CD4-positive, alpha-beta T cell treated with Interferon alpha-2 for 1 hour (primary cell): ENCODE measurements at places on chromosomes 5 and 9.

DNA sequence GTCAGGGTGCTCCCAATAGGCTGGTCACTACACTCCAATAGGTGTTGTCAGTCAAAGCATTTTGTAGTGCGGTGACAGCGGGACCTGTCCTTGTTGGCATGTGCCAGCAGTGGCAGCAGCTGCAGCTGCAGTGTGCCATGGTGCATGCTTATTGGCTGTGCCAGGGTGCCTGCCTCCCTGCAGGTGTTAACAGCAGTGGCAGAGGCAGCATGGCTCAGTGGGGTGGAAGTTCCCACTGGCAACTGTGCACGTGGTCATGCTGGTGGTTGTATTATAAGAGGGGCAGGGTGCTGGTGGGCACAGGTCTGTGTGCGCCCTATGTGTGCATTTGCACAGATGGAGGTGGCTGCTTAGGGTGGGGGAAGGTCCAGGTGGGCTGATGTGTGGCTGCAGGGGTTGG, 133.7 kb upstream of the EDIL3 start:
- no peak for DNase-seq

GRCh38 chr9:87236546-87236945, 261.1 kb upstream of the DAPK1 start:
- no peak for DNase-seq

DNA sequence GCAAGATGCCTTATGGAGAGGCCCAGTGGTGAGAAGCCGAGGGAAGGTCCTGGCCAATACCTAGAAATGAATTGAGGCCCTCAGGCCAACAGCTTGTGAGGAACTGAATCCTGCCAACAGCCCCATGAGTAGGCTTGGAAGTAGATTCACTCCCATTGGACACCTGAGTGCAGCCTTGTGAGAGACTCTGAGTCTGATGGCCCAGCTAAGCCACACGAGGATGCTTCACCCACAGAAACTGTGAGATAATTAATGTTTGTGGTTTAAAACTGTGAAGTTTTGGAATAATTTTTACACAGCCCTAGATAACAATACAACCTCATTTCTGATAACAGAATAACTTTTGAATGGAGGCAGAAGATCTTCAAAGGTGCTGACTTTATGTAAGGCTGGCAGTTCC, 65.9 kb upstream of the DAP start:
- DNase-seq = no peak

DNA sequence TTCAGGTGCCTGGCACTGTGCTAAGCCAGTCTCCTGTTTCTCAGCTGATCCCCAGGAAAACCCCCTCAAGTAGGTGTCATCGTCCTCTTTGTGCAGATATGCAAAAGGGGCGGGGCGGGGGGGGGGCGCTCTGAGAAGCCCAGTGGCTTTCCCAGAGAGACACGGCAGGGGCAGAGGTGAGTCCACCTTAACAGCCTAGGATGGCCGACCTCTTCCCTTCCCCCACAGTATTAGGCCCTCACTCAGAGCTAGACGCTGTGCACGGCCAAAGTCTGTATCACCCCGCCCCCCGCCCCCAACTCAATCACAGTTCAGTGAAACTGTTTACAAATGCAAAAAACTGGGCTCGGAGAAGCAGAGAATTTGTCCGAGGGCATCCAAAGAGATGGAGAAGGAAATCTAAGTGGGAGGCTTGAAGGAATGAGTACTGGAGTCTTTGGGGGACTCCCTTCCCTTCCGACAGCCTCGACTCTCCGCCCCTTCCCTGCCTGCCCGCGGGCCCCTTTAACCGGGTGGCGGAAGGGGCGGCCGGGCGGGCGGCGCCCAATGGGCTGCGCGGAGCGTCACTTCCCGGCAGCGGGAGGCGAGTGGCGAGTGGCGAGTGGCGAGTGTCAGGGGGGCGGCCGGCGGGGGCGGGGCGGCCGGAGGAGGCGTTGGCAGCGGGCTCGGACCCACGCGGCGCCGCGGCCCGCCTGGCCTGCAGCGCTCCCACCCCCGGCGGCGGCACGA, at the start of gene ERGIC1:
Gene ERGIC1, plus strand, starts transcription at position 566 of the 729 bp plus-strand sequence. Its CDS starts 163 bp downstream, at position 729.
- DNase-seq = peak; percentile 84

- no peak for DNase-seq
Observed at GRCh38 chr9:81598811-81599210, 90.5 kb downstream of the TLE1 start.

- DNase-seq = no peak
Observed at GRCh38 chr5:94268226-94268625, 350.2 kb downstream of the KIAA0825 start.

GRCh38 chr5:9347541-9348295, 198.2 kb downstream of the SEMA5A start:
- no peak for DNase-seq

- DNase-seq = no peak
Observed at GRCh38 chr9:111992523-111992922, 95.9 kb downstream of the UGCG start.

DNA sequence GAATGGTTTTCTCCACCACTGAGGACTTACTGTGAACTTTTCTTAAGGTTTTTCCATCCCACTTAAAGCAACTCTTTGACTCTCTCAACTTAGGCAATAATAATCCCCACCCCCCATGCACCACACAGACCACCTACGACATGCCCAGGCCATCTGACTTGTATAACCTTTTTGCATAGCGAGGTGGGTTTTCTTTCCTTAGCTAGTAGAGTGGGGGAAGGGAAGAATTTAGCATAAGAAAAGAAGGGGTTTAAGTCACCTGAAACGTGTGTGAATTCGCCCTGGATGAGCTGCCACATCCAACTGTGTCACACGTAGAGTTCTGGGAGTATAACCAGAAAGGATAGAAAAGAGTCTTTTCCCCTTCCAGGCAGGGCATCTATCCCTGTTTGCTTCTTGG, 262.7 kb downstream of the YTHDC2 start:
- no peak for DNase-seq

DNA sequence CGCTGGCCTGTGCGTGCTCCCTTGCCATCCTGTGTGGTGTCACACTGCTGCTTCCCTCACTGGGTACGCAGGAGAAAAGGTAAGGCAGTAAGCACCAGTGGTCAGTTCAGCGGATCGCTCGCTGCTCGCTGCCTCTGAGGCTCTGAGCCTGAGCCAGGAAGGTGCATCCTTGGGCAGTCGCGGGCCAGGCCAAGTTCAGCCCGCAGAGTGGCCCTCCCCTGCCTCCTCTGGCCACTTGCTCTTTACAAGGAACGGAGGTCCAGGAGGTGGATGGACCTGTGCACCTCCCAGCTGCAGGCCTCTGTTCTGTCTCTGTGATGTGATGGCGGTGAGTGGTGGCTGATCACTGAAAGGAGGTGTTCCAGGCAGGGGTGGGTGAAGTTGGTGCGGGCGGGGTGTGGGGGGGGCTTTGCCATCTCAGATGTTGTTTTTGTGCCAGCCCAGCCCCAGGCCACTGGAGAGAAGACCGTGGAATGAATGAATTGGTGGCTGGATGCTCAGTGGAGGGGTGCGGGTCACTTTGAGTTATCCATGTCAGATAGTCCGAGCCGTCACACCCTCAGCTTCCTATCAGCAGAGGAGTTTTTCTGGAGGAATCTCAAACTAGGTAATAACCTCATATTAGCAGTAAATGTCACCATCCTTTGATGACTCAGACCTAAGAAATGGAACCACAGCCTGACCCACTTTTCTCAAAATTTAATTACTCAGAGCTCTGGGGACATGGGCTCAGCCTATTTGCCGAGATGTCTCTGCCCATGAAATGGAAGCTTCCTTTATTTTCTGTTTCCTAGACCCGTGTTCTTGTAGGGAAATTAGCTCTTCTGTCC, 7.3 kb downstream of the COL5A1 start:
- DNase-seq = peak; percentile 5

DNA sequence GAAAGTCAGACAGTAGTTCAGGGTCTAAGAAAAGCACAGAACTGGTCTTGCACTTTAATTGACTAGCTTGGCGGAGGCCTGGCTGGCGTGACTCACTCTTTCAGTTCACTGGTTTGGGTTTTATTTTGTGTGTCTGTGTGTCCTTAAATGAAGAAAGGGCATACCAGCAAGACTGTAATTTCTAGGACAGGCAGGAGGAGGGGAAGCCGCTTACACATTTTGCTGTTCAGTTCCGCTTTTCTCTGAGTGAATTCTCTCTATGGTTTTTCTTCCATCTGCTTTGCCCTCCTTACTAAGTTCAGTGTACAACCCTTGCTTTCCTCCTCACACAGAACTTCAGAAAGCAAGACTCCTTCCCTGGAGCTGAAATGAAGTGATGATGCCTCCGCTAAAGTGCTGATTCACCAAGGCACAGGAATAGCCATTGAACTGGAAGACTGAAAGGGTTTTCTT, 150.8 kb downstream of the MEF2C start:
- peak; percentile 26 for DNase-seq

DNA sequence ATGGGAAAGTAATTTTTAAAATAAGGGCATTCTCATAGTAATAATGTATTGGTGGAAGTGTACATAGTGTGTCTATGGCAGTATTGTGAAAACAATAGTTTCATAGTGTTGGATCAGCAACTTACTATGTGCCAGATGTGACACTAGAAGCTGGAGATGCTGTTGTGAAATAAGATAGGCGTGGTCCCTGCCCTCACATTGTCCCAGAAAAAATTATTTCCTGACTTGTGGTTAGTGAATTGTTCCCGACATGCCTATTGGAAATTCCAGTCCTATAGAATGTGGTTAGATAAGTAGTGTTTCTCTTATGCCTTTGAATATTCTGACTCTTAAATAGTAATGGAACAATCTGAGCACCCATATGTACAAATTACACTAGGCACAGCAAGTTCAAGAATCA, 55.3 kb upstream of the MTAP start:
- no peak for DNase-seq

DNA sequence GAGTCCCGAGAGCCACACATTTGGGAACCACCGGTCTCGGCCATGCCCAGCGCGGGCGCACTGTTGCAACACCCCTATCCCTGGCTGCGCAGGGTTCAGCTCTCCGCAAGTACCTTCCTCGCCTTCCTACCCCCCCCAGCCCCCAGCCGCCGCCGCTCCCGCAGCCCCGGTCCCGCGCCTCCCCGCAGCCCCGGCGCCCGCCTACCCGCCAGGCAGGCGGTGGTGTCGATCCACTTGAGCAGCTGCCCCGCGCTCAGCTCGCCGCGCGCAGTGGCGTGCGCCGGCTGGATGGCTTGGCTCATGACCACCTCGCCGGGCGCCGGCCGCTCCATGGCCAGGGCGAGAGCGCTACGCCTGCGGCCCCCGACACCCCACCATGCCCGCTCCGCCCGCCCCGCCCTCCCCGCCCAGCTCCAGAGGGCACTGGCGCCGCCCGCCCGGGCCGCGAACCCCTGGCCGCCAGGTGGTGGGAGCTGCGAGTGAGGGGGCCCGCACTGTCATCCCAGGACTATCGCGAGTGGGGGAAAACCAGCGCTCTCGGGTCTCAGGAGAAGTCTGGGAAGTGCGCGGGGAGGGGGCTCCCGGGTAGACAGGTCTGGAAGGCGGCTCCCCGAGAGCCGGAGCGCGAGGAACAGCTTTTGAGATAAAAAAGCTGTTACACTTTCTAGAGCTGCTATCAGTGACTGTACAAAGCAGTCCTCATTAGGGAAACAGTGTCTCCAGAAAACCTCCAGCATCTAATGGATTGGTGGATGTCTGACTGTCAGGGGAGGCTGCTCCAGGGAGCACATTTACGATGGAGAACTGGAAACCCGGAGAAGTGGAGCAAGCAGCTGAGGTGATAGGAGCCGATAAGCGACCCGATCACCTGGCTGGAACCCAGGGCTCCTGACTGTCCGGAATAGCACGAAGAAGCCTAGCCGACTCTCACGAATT, at the start of gene ACOT12:
Gene ACOT12, minus strand, starts transcription at position 352 of the 936 bp plus-strand sequence. Its CDS starts 20 bp downstream, at position 332.
- DNase-seq = no peak

GRCh38 chr5:154095904-154096303, 57.1 kb downstream of the MFAP3 start:
- DNase-seq = no peak

GRCh38 chr9:224582-225520, 10.2 kb downstream of the DOCK8 start:
- no peak for DNase-seq

DNA sequence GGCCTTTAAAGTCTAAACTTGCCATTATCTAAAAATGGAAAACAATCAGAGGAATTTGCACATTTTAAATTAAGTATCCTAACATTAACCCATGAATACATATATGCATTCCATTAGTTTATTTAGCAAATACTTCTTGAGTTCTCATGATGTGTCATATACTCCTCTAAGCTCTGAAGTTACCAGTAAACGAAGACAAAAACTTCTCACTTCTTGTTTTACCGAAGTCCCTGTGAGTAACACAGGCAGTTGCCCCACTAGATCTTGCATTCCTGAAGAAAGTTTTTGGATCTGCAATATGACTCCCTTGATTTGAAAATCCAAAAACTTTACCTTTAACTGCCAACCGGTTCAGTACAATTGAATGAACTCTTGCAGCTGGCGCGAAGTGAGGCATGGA, 439.0 kb upstream of the MPDZ start:
- no peak for DNase-seq

- no peak for DNase-seq
Observed at GRCh38 chr9:12863618-12864017, 88.8 kb downstream of the LURAP1L start.

- no peak for DNase-seq
Observed at GRCh38 chr5:138989720-138990119, 114.6 kb upstream of the LRRTM2 start.

GRCh38 chr5:56853698-56854097, 38.3 kb downstream of the MAP3K1 start:
- DNase-seq = no peak

DNA sequence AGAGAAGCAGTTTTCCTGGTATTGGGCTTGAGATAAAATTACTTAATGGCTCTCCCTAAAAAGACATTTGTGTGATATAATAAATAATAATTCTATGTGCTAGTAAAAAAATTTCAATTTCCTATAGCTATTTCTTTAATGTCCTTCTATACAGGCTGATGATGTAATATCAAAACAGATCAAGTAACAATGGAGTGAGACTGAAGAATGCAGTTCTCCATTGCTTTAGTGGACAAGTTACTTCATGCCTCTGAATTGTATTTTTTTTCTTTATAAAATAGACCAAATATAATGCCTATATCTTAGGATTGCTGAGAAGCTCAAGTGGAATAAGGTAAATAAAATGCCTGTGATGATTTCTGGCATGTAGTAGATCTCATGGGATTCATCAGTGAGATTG, 35.6 kb upstream of the NEURL1B start:
- DNase-seq = no peak

DNA sequence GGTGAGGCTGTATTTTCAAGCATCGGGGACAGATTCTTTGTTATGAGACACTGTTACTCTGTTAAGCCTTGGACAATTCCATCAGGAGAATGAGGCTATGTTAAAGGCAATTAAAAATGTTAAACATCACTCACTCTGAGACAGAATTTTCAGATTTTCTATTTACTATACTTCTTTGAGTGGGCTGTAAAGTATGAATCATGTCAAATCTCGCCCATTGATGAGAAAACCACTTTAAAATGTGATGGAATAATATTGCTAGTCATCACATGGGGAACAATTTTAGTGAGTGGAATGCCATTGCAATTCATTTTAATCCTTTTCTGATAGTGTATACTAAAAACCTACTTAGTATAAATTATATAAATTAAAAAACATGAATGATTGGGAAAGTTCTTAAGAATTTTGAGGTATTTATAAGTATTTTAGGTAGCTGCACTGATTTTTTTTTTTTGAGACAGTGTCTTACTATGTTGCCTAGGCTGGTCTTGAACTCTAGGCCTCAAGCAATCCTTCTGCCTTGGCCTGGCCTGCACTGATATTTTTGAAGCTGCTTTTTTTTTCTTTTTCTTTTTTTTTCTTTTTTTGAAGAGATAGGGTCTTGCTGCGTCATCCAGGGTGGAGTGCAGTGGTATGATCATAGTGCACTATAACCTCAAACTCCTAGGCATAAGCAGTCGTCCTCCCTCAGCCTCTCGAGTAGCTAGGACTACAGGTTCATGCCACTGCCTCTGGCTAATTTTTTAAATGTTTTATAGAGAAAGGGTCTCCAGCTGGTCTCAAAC, 73.2 kb downstream of the KIAA1958 start:
- DNase-seq = no peak

GRCh38 chr9:68841276-68842052, 136.4 kb downstream of the PIP5K1B start:
- DNase-seq = no peak
